Fibroblast of skin of right biceps (primary cell): ENCODE measurements at places on chromosomes 12 and 14.

- DNase-seq, result peak; percentile 88
These were observed 96.8 kb upstream of the MDM1 start for GRCh38 chr12:68428724-68429501.

DNA sequence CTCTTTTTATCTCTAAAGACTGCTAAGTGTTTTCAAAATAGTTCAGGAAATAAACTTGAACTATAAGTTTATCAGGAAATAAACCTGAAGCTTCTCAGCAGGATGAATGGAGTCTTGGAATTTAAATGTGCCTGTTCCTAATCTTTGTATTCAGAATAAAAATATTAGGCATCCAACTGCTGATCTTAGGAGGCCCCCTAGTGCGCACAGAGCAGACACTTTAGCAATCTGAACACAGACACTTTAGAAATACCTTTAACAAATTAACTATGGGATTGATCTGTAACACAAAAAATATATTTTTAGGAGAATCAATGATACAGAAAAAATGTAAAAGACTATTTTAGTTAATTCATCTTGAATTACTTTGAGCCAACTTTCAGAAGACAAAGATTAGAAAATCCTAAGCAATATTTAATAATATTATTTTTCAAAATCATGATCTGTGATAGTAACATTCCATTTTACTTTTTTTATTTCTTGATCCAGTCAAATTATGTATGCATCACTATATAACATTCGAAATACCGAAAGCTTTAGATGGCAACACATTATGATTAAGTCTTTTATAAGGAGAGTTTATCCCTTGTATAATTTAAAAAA is 80.9 kb downstream of the SLC41A2 start:
- DNase-seq, result peak; percentile 60

GRCh38 chr12:53328043-53328435 is 6.6 kb upstream of the AAAS start:
- no peak for DNase-seq

- no peak for DNase-seq
These were observed 1817.4 kb upstream of the FLRT2 start for GRCh38 chr14:83712418-83713129.

DNA sequence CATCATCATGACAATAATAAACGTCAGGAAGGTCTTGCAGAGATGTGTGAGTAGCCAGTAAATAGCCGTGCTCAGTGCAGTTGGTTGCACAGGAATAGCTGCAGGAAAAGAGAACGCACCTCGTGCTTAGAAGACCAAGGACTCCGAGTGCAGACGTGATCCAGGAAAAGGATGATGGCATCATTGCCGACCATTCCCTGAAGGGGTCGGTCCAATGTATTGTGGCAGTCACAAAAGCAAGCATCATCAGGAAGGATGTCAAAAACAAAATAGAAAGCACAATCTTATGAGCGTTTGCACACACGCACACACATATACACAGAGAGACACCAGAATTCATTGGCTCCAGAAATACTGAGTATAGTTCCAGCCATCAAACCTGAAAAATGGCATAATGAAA is 12.8 kb downstream of the DUSP6 start:
- DNase-seq, result no peak

DNA sequence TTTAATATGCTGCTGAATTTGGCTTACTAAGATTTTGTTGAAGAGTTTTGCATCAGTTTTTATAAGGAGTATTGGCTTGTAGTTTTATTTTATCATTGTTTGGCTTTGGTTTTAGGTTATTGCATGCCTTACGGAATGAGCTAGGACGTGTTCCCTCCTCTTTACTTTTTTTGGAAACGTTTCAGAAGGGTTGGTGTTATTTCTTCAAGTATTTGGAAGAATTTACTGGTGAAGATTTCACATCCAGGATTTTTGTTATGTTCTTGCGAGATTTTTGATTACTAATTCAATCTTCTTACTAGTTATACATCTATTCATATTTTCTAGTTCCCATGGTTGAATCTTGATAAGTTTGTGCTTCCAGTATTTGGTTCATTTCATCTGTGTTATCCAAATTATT is 823.2 kb downstream of the SLC6A15 start:
- no peak for DNase-seq

GRCh38 chr14:99192028-99192621 is 79.9 kb downstream of the BCL11B start:
- peak; percentile 90 for DNase-seq

- no peak for DNase-seq
These were observed 125.6 kb upstream of the DHRS4 start for GRCh38 chr14:23828001-23828400.

- no peak for DNase-seq
These were observed 99.4 kb upstream of the FRMD6 start for GRCh38 chr14:51552275-51552674.

- peak; percentile 82 for DNase-seq
These were observed 112.8 kb downstream of the NAV3 start for GRCh38 chr12:77943466-77943865.

- DNase-seq, result no peak
These were observed 41.9 kb upstream of the PSMA6 start for GRCh38 chr14:35250319-35250718.

GRCh38 chr14:92846162-92846897 is 52.2 kb downstream of the GOLGA5 start:
- DNase-seq, result peak; percentile 52

GRCh38 chr12:7142056-7142644 is 12.0 kb downstream of the CLSTN3 start:
- peak; percentile 53 for DNase-seq

GRCh38 chr14:20801726-20802125 is 918 bp downstream of the RNASE1 start:
- DNase-seq, result no peak

- peak; percentile 12 for DNase-seq
These were observed 145.1 kb upstream of the GRIP1 start for GRCh38 chr12:66823857-66824570.

DNA sequence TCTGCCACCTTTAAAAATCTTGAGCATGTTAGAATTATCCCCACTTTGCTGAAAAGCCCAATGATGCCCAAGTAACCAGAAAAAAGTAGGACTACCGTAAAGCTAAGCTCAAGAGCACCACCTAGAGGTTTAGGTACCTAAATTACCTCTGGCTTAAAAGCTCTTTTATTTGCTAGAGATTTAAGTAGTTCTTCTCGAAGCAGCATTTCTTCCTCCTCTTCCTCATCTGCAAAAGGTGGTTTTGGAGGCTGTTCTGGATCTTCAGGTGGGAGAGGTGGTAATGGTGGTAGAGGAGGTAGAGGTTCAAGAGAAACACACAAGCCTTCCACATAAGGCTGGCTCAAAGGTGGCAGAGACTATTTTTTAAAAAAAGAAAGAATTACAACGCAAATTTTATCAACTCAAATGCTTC is 26.9 kb downstream of the ZFC3H1 start:
- DNase-seq, result peak; percentile 57

DNA sequence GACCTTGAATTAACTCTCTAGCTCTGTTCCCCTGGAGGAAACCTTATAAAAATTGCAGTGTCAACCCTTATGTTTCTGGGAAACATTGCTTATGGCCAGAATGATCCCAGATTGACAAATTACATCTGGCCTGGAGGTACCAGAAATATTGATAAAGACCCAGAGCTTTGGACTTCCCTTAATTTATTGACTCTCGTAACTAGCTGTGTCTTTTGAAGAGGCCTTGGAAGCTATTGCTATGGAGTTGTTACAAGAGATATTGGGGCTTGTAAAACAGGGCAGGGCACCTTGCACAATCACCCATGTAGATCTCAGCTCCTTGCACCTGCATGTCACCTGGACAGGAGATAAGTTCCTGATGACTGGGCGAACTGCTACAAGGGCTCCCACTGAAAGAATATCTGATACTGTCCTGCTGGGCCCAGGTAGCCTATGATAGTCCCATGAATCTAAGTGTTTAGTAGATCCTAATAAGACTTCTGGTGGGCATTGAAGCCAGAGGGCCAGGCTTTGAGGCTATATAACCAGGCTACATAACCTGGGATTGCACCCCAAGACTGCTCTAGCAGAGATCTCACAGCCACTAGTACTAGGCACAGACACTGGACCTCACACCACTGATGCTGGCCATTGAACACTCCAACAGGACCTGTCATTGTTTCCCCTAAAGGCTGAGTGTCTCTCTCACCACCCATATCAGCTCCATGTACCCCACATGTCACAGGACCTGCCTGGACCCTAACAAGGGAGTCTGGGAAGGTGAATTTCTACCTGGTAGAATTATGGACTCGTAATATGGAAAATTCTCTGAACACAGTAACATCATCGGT is 135.7 kb upstream of the PWP1 start:
- DNase-seq, result no peak

- peak; percentile 90 for DNase-seq
These were observed 350.1 kb upstream of the ATP2B1 start for GRCh38 chr12:90058704-90059103.

DNA sequence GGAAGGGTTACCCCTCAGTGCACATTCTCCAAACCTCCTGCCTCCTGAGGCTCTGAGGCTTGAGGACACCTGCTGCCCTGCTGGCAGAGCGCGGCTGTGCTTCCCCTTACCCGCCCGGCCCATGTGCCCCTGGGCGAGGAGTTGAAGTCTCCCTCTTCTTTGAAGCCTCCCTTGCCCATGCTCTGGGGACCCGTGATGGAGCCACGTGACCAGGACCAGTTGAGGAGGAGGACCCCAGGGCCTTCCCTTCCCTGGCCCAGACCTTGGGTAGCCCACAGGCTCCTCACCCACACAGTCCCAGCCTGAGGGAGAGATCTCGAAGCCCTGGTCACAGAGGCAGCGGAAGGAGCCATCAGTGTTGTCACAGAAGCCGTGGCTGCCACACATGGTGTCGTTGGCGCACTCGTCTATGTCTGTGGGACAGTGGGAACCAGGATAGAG is 12.9 kb downstream of the ISCA2 start:
- no peak for DNase-seq

GRCh38 chr14:74906925-74907521 is 16.0 kb downstream of the RPS6KL1 start:
- no peak for DNase-seq

GRCh38 chr14:90996967-90997366 is 63.5 kb downstream of the RPS6KA5 start:
- no peak for DNase-seq

- DNase-seq, result no peak
These were observed 21.2 kb downstream of the PEX5 start for GRCh38 chr12:7210642-7211151.

GRCh38 chr12:13404631-13405473 is 208.3 kb downstream of the EMP1 start:
- no peak for DNase-seq

DNA sequence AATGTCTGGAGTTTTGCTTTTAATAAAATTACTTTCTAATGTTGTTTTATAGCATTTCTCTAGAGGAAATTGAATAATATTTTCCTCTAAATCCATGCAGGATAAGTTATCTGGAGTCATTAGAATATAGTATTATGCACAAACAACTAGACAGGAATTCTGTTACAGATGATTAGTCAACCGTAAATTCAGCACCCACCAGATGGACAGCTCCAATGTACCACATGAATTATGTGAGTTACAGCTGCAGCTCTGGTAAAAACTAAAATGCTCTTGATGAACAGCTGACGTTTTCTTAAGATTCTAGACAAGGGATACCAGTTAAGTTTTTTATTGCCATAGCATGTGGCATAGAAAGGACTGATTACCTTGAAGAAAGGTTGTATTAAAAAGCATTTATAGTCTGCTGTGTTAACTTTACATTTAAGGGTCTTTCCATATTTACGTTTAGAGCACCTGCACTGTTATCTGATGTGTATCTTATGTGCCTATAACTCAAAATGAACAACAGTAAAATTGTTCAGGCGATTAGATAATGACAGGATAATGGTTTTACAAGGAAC is 321.4 kb upstream of the LRFN5 start:
- DNase-seq, result peak; percentile 40

DNA sequence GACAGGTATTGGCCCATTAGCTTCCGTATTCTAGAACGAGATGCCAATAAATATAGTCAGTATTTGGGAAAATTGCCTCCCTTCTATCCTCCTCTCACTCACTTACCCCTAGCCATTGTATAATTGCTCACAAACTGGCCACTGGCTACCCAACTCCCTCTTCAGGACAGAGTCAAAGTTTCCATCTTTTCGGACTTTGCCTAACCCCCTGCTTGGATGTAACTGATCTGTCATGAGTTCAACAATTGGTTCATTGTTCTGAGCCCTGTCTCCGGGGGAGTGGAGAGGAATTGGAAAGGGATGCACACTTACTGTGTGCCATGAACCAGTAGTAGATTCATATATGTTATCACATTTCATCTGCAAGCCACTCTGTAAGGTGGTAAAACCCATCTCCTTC is 12.2 kb downstream of the MYRFL start:
- no peak for DNase-seq

DNA sequence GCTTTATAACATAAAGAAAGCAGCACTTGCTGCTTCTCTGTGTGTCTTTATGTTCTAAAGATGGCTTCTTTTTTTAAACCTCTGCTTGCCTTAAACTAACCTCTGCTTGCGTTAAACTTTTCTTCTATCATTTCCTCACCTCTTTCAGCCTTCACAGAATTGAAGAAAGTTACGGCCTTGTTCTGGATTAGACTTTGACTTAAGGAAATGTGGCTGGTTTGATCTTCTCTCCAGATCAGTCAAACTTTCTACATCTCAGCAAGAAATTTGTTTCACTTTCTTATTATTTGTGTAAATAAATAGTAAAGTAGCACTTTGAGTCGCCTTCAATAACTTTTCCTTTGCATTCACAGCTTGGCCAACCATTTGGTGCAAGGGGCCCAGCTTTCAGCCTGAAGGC is 64.2 kb downstream of the CMAS start:
- DNase-seq, result no peak

- no peak for DNase-seq
These were observed 44.4 kb upstream of the PRIMA1 start for GRCh38 chr14:93832665-93833064.
